ENCODE measurements at places on chromosomes 3 and 15. TPM values are rescaled to one million over a fixed set of nuclear protein-coding genes. Genes with fewer than 3 reads are reported as not detected.

The TRH gene
- not detected for total RNA-seq

The C15orf61 gene
- total RNA-seq: 1.6 TPM

The TM4SF1 gene
- total RNA-seq: 76.5 TPM

The CCDC39 gene
- total RNA-seq: not detected

The OXTR gene
- 1.2 TPM for total RNA-seq

The ST8SIA2 gene
- not detected for total RNA-seq

The CA12 gene
- total RNA-seq: 24.0 TPM

The POMGNT2 gene
- total RNA-seq: 2.9 TPM

The ILDR1 gene
- total RNA-seq: not detected

The AP3B2 gene
- total RNA-seq: under 0.01 TPM

The MRAS gene
- 69.1 TPM for total RNA-seq

The UCN2 gene
- total RNA-seq: under 0.01 TPM

The FBXO40 gene
- not detected for total RNA-seq

The KBTBD12 gene
- not detected for total RNA-seq

The ZNF774 gene
- total RNA-seq: 1.7 TPM

The CLRN1 gene
- total RNA-seq: not detected

The SLC2A2 gene
- total RNA-seq: not detected

The GNB4 gene
- 54.2 TPM for total RNA-seq

The STRC gene
- total RNA-seq: under 0.01 TPM

The HRG gene
- not detected for total RNA-seq

The ATP13A5 gene
- not detected for total RNA-seq

The TAGLN3 gene
- 0.38 TPM for total RNA-seq

The BAHD1 gene
- 4.1 TPM for total RNA-seq
